NCI-H1930 (cell line): ENCODE measurements at places on chromosomes 16 and 17.
A peak's percentile ranks its signal among the peaks of the same experiment; 100 is the strongest.

- DNase-seq = peak; percentile 72
Measured at GRCh38 chr16:4314532-4315185, 1.2 kb upstream of the GLIS2 start.

- no peak for DNase-seq
Measured at GRCh38 chr17:17682293-17682736, 1.1 kb downstream of the RAI1 start.

GRCh38 chr16:1156055-1156982 lies 3.4 kb downstream of the CACNA1H start:
- DNase-seq = no peak

- peak; percentile 74 for DNase-seq
Measured at GRCh38 chr17:18033442-18034099, 5.4 kb downstream of the ATPAF2 start.

DNA sequence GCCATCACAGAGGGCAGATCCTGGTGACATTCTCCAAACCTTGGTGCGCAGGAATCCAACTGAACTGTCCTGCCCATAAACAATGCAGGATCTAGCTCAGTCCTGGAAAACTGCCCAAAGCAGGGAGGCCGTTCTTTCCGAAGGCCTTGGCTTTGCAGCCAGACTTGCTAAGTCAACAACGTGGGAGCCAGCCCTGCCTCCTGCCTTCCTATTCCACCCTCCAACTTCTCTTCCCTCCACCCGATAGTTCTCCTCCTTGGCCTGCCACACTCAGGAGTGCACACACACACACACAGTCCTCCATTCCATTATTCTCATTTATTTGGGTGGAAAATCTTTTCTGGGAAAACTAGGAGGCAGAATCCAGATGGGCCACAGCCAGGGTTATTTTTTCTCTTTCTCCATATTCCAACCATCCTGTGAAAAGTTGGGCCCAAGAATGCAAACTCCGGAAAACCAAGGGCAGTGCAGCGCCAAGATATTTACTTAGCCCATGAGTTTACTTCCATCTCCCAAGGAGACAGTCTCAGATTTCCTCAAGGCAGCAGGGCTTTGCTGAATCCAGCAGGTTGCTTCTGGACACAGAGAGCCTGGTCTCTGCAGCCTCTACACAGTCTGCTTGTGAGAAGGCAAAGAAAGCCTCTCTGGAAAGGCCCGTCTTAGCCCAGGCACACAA lies 15.8 kb downstream of the COPRS start:
- DNase-seq = no peak

DNA sequence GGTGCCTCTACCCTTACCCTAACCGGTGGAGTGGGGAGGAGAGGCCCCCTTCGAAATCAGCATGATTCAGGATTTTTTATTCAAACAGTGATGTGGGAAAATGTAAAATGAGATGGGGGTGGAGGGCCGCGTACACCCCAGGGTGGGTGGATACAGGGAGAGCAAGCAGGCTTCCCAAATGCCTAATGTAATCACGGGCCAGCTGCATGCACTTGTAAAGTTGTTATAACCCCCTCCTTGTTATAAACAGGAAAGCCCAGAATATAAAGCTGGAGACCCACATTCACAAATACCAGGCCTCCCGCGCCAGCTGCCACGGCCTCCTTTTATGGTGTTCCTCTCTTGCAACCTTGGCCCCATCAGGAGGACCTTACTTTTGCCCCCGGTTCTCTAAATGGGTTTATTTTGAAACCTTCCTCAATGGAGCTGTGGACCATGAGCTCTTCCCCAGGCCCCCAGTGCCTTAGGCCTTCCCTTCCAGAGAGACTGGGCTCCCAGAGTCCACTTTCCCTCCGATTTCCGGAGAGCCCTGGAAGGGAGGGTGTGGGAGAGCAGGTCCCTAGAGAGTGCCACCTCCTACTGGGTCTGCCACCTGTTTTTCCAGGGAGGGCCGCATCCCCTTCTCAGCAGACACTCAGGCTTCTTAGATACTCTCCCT lies 906 bp upstream of the FOXL1 start:
- no peak for DNase-seq

- DNase-seq = no peak
Measured at GRCh38 chr17:49471769-49472168, 23.3 kb upstream of the NGFR start.

DNA sequence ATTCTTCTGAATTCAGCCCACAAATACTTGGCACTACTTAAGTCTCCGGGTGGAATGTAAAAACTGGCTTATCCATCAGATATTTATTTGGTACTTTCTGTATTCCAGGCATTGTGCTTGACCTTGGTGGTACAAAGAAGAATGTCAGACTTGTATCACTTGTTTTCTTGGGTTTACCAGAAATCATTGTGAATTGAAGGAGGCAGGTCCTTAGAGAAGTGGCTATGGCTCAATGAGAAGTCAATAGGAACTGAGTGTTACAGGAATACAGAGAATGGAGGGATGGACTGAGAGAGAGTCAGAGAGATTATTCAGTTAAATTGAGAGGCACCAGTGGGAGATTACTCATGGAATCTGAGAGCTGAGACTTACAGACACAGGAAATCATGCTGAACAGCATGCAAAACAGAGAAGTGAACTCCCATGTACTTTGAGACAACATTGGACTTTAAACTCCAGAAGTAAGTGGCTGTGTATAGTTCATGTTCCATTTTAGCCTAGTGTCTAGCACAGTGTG lies 704.1 kb downstream of the CDH11 start:
- no peak for DNase-seq

GRCh38 chr17:38725066-38725465 lies 5.1 kb upstream of the CISD3 start:
- no peak for DNase-seq

DNA sequence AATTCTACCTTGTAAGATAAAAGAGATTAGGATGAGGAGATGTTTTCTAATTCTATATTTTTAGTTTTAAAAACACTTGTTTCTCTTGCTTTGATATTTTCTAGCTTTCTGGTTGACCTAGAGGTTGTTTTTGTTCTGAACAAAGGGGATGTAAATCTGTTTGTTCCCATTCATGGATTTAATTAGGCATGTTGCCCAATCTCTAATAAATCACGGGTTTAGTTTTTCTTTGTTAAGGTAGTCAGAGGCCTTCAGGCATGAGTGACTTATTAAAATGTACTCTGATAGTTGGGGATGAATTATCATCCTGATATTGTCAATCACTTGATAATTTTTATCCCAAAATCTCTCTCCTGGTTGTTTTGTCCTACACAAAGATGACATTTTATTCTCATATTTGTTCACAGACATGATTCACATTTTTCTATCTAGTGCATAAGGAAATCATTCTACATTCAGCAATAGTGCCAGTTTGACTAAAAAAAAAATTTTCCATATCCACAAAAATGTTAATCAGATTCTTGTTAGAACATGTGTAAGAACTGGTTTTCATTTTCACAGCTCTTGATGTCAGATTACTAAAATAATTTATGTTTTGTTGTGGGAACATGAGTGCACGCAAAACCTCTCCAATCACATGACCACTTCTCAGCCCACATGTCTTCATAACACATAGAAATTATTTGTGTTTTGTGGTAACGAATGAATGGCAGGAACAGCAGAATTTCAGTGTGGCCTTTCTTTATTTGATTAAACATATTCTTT lies 95.7 kb upstream of the AKTIP start:
- no peak for DNase-seq

GRCh38 chr17:71024172-71024571 lies 854.8 kb downstream of the KCNJ2 start:
- DNase-seq = no peak

- peak; percentile 27 for DNase-seq
Measured at GRCh38 chr16:89241187-89242007, 23.9 kb downstream of the ZNF778 start.

- no peak for DNase-seq
Measured at GRCh38 chr17:6491071-6491700, 46.9 kb downstream of the PIMREG start.

DNA sequence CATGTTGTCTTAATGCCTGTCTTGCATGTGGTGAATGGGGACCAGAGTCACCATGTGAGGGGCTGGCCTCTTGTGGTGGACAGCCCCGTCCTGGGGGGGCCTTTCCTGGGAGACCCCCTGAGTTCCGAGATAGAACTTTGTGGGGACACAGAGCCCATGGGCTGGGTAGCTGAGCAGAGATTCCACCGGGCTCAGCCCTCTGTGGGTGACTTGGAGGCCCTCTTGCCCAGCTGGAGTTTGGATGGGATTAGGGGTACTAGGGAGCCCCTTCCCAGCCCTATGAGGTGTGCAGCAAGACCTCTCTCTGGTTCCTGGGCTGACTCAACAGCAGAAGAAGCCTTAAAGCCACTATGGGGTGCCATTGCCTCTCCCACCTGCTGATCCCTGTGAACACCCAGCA lies 38.1 kb downstream of the MRC2 start:
- no peak for DNase-seq

GRCh38 chr16:30669903-30670824 lies 11.9 kb downstream of the FBRS start:
- DNase-seq = no peak

GRCh38 chr17:50317121-50317520 lies 28.8 kb upstream of the XYLT2 start:
- DNase-seq = no peak

GRCh38 chr16:19735074-19735867 lies 17.2 kb downstream of the IQCK start:
- DNase-seq = no peak

DNA sequence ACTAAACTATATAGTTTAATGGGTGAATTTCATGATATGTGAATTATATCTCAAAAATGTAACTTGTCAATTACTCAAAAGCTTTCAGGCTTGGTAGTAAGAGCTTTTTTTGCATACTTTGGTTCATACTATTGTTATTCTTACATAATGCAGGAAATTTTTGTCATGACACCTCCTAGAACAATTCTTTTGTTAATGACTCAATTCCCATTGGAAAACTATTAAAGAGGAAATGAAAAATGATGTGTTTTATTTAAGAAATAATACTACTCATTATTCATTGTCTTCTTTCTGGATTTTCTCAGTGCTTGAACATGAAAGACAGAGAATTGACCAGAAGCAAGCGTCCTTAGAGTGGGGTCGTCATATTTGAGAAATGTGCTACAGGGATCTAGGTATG lies 196.4 kb upstream of the KCNJ16 start:
- DNase-seq = no peak

DNA sequence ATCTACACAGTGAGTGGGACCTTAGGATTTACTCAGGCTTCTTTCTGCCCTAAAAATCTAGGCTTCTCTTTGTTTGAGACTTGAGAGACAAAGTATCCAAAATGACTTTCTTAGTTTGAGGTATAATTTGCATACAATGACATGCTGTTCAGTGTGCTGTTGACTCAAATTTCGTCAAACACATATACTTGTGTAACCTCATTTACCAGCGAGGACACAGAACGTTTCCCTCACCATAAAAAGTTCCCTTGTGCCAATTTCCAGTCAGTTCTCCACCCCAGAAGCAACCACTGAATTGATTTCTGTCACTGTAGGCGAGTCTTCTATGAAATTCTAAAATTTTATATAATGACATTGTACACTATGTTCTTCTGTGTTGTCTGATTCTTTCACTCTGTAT lies 68.0 kb upstream of the MAF start:
- no peak for DNase-seq

- no peak for DNase-seq
Measured at GRCh38 chr17:48162946-48163506, 55.5 kb downstream of the SNX11 start.

DNA sequence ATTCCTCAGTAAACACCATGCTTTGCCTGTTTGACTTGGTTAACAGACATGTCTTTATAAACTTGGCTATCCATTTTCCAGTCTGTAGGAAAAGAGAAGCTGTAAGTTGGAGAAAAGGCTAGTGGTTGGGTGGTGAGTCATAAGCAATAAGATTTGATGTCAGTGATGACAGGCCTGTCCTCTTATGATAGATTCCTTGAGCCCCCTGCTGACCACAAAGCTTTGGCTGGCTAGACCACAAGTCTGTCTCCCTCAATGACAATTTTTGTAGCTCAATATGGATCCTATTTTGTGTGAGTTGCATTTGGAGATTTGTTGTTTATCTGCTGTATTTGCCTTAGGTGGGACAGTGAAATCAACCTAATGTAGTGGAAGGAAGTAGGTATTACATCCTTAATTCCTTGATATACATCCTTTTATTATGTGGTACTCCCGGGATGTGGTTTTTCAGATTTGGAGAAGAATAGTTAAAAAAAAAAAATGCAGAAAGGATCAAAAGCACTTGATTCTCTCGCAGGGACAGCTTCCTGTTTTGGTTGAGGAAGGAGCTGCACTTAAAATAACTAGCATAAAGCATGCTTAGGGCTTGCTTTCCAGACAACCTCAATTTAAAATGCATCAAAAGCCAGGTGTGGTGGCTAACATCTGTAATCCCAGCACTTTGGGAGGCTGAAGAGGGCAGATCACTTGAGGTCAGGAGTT lies 67.4 kb downstream of the SIAH1 start:
- DNase-seq = no peak

DNA sequence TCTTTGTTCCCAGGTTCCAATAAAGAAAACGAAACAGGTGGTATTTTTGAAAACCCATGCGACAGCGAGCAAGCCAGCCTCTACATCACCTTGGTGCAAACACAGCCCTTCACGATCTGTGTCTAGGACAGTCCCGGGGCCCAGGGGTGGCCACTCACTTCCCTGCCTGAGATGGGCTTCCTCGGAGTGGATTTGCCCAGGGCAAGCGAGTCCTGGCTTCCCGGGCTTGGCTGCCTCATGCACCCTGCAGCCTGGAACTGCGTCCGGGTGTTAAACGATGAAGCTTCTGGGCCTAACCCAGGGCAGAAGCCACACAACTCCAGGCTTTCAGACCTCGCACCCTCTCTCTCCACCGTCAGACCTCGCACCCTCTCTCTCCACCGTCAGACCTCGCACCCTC lies 66.0 kb downstream of the RPH3AL start:
- DNase-seq = no peak

DNA sequence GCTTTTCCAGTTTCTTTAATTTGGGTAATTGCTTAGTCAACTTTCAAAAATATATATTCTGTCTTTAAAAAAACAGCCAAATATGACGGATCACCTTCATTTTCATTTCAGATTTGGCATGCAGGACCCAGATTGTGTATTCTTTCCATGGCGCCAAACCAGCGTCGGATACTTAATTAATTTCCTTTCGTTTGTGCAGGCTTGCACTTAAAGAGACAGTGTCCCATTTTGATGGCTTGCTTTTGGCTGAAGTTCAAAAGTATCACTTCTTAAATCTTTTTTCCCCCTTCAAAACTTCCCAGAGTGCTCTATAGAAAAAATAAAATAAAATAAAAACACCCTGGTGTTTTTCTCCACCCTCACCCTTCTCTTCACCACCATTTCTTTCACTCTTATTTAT lies 394.5 kb upstream of the SOX9 start:
- no peak for DNase-seq

- no peak for DNase-seq
Measured at GRCh38 chr16:9630985-9631384, 539.5 kb downstream of the HAPSTR1 start.

- DNase-seq = no peak
Measured at GRCh38 chr16:87297918-87298631, 19.1 kb downstream of the C16orf95 start.

- no peak for DNase-seq
Measured at GRCh38 chr16:17224879-17225281, 245.9 kb downstream of the XYLT1 start.

- DNase-seq = no peak
Measured at GRCh38 chr17:46836500-46836899, 14.9 kb upstream of the WNT9B start.
